ENCODE measurements at places on chromosomes 5 and 9. TPM values are rescaled to one million over a fixed set of nuclear protein-coding genes. Genes with fewer than 3 reads are reported as not detected.

OGN gene
- not detected for total RNA-seq

GABBR2 gene
- not detected for total RNA-seq

PRDM12 gene
- 31.8 TPM for total RNA-seq

PPIC gene
- 16.5 TPM for total RNA-seq

BASP1 gene
- total RNA-seq, result not detected

ATP10B gene
- not detected for total RNA-seq

WASHC1 gene
- total RNA-seq, result 4.4 TPM

CYLC2 gene
- total RNA-seq, result not detected

CNTNAP3B gene
- 1.2 TPM for total RNA-seq

RANBP17 gene
- total RNA-seq, result 24.1 TPM

DNA sequence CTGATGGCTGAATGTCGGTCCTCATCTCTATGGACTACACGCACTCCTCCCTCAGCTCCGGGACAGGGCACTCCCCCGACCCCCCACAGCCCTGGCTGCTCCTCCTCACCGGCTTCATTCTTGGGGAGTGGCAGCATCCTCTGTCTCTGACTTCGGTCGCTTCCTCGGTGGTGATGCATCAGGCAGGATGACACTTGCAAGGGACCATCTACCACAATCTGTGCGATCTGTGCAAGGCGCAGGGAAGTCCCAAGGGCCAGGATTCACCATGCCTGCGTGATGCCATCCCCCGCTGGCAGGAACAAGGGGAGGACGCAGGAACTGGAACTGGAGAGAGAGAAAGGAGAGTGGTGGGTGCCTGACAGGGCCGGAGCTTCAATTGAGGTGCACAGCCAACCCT, 2.2 kb upstream of the CACNA1B start:
- no peak overlapping the region for H3K27ac ChIP-seq
- DNase-seq, result no peak
- H3K4me3 ChIP-seq, result no peak overlapping the region
- H3K27me3 ChIP-seq, result no peaks in the 10 kb centered on the region

- H3K27me3 ChIP-seq, result no peaks in the 10 kb centered on the region
- DNase-seq, result no peak
- no peak overlapping the region for H3K4me3 ChIP-seq
Observed at GRCh38 chr5:16588434-16589214, 28.2 kb downstream of the RETREG1 start.

DNA sequence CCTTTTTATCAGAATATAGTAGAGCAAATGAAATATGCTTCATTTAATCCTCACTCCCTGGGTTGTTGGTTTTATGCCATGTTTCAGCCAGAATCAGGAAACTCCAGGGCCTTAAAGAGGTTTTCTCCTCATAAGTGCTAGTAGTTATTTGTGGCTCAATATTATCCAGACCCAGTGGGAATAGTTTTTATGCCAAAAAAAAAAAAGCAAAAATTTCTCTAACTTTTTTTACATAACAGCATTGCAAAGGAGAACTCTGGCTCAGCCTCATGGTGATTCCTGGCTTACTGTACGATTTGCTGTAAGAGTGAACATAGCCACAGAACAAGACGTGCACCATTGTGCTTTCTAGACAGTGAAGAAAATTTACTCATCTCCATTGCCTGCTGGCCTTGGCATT, 232.5 kb downstream of the PJA2 start:
- DNase-seq, result no peak
- no peak overlapping the region for H3K27ac ChIP-seq
- no peaks in the 10 kb centered on the region for H3K4me1 ChIP-seq
- H3K36me3 ChIP-seq, result no peaks in the 10 kb centered on the region
- no peaks in the 10 kb centered on the region for H3K27me3 ChIP-seq

DNA sequence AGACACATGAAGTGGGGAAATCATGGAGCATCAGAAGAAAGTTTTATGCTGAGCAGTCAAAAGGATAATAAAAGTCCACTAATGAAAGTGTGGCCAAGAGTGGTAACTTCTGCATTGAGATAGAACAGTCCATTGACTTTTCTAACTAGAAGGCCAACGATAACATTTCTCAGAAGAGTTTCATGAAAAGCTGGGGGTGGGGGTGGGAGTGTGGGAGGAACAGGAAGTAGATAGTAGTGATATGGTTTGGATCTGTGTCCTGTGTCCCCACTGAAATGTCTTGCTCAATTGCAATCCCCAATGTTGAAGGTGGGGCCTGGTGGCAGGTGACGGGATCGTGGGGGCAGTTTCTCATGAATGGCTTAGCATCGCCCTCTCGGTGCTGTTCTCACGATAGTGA, 36.2 kb upstream of the SNAPC3 start:
- no peaks in the 10 kb centered on the region for H3K36me3 ChIP-seq
- H3K4me3 ChIP-seq, result no peak overlapping the region
- no peaks in the 10 kb centered on the region for H3K4me1 ChIP-seq
- DNase-seq, result no peak
- no peaks in the 10 kb centered on the region for H3K27me3 ChIP-seq

DNA sequence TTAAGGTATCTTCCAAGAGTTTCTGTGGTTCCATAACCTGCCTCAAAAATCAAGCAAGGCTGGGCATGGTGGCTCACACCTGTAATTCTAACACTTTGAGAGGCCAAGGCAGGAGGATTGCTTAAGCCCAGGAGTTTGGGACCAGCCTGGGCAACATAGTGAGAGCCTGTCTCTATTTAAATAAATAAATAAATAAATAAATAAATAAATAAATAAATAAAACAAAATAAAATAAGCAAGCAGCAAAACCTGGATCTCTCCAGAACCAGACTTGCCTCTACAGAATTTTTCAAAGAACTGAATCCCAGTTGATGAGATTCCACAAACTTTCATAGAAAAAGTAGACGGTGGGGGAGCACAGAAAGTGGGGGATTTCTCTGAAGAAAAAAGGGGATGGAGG, 12.3 kb downstream of the SERINC5 start:
- H3K27me3 ChIP-seq, result no peaks in the 10 kb centered on the region
- H3K36me3 ChIP-seq, result no peaks in the 10 kb centered on the region
- H3K4me1 ChIP-seq, result peaks cover 33% of the 10 kb centered on the region

- H3K4me3 ChIP-seq, result no peak overlapping the region
- H3K27ac ChIP-seq, result no peak overlapping the region
- peaks cover 3% of the 10 kb centered on the region for H3K36me3 ChIP-seq
- DNase-seq, result no peak
Observed at GRCh38 chr9:77912895-77913693, 118.5 kb downstream of the GNAQ start.

GRCh38 chr5:138968601-138969000, 93.5 kb upstream of the LRRTM2 start:
- no peak overlapping the region for H3K4me3 ChIP-seq
- DNase-seq, result no peak
- H3K36me3 ChIP-seq, result no peaks in the 10 kb centered on the region
- no peak overlapping the region for H3K27ac ChIP-seq
- peaks cover 13% of the 10 kb centered on the region for H3K4me1 ChIP-seq
- H3K27me3 ChIP-seq, result no peaks in the 10 kb centered on the region

GRCh38 chr9:123938401-123938800, 8.5 kb upstream of the DENND1A start:
- no peak overlapping the region for H3K4me3 ChIP-seq
- no peaks in the 10 kb centered on the region for H3K36me3 ChIP-seq
- H3K27me3 ChIP-seq, result no peaks in the 10 kb centered on the region
- H3K27ac ChIP-seq, result no peak overlapping the region

- DNase-seq, result no peak
- no peaks in the 10 kb centered on the region for H3K27me3 ChIP-seq
- no peaks in the 10 kb centered on the region for H3K4me1 ChIP-seq
- no peak overlapping the region for H3K4me3 ChIP-seq
- H3K27ac ChIP-seq, result no peak overlapping the region
Observed at GRCh38 chr5:136579238-136579637, 213.9 kb upstream of the TRPC7 start.

- H3K27ac ChIP-seq, result no peak overlapping the region
- H3K4me1 ChIP-seq, result no peaks in the 10 kb centered on the region
- H3K4me3 ChIP-seq, result no peak overlapping the region
Observed at GRCh38 chr5:145587710-145588109, 247.4 kb downstream of the PRELID2 start.

GRCh38 chr5:133421394-133421793, 190.9 kb downstream of the FSTL4 start:
- peak; percentile 57 for DNase-seq
- no peak overlapping the region for H3K27ac ChIP-seq
- H3K27me3 ChIP-seq, result no peaks in the 10 kb centered on the region
- H3K4me3 ChIP-seq, result no peak overlapping the region

- no peaks in the 10 kb centered on the region for H3K27me3 ChIP-seq
- H3K4me1 ChIP-seq, result peaks cover 13% of the 10 kb centered on the region
Observed at GRCh38 chr5:87400305-87400899, 12.3 kb downstream of the CCNH start.

GRCh38 chr9:129869585-129870501, 34.6 kb downstream of the USP20 start:
- no peaks in the 10 kb centered on the region for H3K4me1 ChIP-seq
- H3K27me3 ChIP-seq, result no peaks in the 10 kb centered on the region
- 0 out of 2 replicates have a peak, but pooled peaks cover 1% of the 10 kb centered on the region for H3K36me3 ChIP-seq
- no peak overlapping the region for H3K4me3 ChIP-seq

- H3K27ac ChIP-seq, result no peak overlapping the region
- no peak overlapping the region for H3K4me3 ChIP-seq
- no peaks in the 10 kb centered on the region for H3K36me3 ChIP-seq
- H3K4me1 ChIP-seq, result peaks cover 34% of the 10 kb centered on the region
- DNase-seq, result no peak
Observed at GRCh38 chr9:127336086-127336485, 60.9 kb upstream of the SLC2A8 start.

GRCh38 chr9:98502311-98502975, 206.3 kb downstream of the GABBR2 start:
- no peaks in the 10 kb centered on the region for H3K36me3 ChIP-seq
- peaks cover 11% of the 10 kb centered on the region for H3K27me3 ChIP-seq
- DNase-seq, result no peak
- no peak overlapping the region for H3K4me3 ChIP-seq
- no peak overlapping the region for H3K27ac ChIP-seq
- H3K4me1 ChIP-seq, result no peaks in the 10 kb centered on the region

GRCh38 chr9:112586599-112587155, 100.0 kb downstream of the KIAA1958 start:
- no peaks in the 10 kb centered on the region for H3K27me3 ChIP-seq
- H3K4me3 ChIP-seq, result no peak overlapping the region
- no peak overlapping the region for H3K27ac ChIP-seq
- no peak for DNase-seq
- no peaks in the 10 kb centered on the region for H3K4me1 ChIP-seq

GRCh38 chr5:59864718-59865117, 28.8 kb downstream of the PDE4D start:
- no peak overlapping the region for H3K27ac ChIP-seq
- no peaks in the 10 kb centered on the region for H3K27me3 ChIP-seq
- no peak for DNase-seq
- no peak overlapping the region for H3K4me3 ChIP-seq

- peaks cover 25% of the 10 kb centered on the region for H3K4me1 ChIP-seq
- H3K27ac ChIP-seq, result peak overlapping the region; percentile 64
- peaks cover 14% of the 10 kb centered on the region for H3K36me3 ChIP-seq
- no peaks in the 10 kb centered on the region for H3K27me3 ChIP-seq
Observed at GRCh38 chr9:137744632-137745183, 125.9 kb downstream of the EHMT1 start.

- H3K4me1 ChIP-seq, result no peaks in the 10 kb centered on the region
- H3K27me3 ChIP-seq, result no peaks in the 10 kb centered on the region
- no peaks in the 10 kb centered on the region for H3K36me3 ChIP-seq
Observed at GRCh38 chr9:21402386-21403251, 6.3 kb upstream of the IFNA8 start.

GRCh38 chr5:171926311-171926710, 80.1 kb downstream of the FBXW11 start:
- no peak for DNase-seq
- H3K4me1 ChIP-seq, result no peaks in the 10 kb centered on the region
- H3K27ac ChIP-seq, result no peak overlapping the region
- no peaks in the 10 kb centered on the region for H3K27me3 ChIP-seq
- no peak overlapping the region for H3K4me3 ChIP-seq
- H3K36me3 ChIP-seq, result peaks cover 5% of the 10 kb centered on the region

GRCh38 chr9:127505396-127506116, 54.2 kb downstream of the LRSAM1 start:
- peaks cover 41% of the 10 kb centered on the region for H3K36me3 ChIP-seq
- H3K27me3 ChIP-seq, result no peaks in the 10 kb centered on the region
- H3K4me1 ChIP-seq, result 0 out of 2 replicates have a peak, but pooled peaks cover 3% of the 10 kb centered on the region
- peak; percentile 60 for DNase-seq
- no peak overlapping the region for H3K4me3 ChIP-seq
- H3K27ac ChIP-seq, result no peak overlapping the region

GRCh38 chr5:57626703-57627102, 144.1 kb upstream of the ACTBL2 start:
- no peak overlapping the region for H3K4me3 ChIP-seq
- no peak overlapping the region for H3K27ac ChIP-seq
- no peak for DNase-seq

GRCh38 chr9:136720251-136720897, 8.0 kb downstream of the DIPK1B start:
- H3K4me1 ChIP-seq, result no peaks in the 10 kb centered on the region
- no peak for DNase-seq
- peaks cover 24% of the 10 kb centered on the region for H3K36me3 ChIP-seq
- no peaks in the 10 kb centered on the region for H3K27me3 ChIP-seq
- H3K27ac ChIP-seq, result no peak overlapping the region

GRCh38 chr9:94490465-94490864, 64.4 kb upstream of the PCAT7 start:
- no peaks in the 10 kb centered on the region for H3K36me3 ChIP-seq
- no peaks in the 10 kb centered on the region for H3K4me1 ChIP-seq
- no peaks in the 10 kb centered on the region for H3K27me3 ChIP-seq
- no peak overlapping the region for H3K4me3 ChIP-seq

DNA sequence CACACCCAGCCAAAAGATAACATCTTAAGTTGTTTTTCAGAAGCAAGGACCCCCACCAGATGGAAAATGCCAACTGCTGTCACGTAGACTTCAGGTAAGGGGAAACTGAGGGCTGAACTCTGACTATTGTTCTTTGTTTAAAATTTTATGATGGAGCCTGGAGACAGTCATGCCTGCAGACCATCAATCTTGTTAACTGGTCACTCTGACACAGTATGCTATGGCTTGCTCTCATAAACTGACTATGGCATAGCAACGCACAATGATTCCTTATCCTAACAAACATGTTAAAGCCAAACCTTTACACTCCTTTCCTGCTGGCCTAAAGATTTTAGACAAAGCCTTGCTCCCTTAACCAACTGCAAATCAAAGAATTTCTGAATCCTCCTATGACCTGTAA, 43.6 kb upstream of the GOLM1 start:
- no peak for DNase-seq
- H3K36me3 ChIP-seq, result no peaks in the 10 kb centered on the region
- H3K4me1 ChIP-seq, result no peaks in the 10 kb centered on the region
- H3K27me3 ChIP-seq, result no peaks in the 10 kb centered on the region
- H3K27ac ChIP-seq, result no peak overlapping the region
- H3K4me3 ChIP-seq, result no peak overlapping the region

DNA sequence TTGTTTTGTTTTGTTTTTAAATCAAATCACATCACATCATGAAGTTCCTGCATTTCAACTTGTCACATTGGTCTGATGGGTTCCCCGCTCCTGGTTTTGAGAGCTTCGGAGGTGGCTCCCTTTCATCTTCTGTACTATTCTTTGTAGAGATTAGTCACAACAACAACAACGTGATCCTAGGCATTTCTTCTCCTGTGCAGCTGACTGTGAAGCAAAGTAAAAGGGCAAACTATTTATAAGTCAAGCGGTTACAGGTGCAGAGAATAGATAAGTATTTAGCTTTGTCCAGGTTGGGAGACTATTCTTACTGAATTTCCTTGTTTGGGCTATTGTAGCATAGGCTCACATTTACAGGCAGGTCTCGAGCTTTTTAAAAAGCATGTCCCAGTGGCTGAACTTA, 197.7 kb upstream of the CDKN2B start:
- H3K27me3 ChIP-seq, result no peaks in the 10 kb centered on the region
- H3K4me3 ChIP-seq, result no peak overlapping the region
- peaks cover 21% of the 10 kb centered on the region for H3K4me1 ChIP-seq
- no peaks in the 10 kb centered on the region for H3K36me3 ChIP-seq
